ENCODE measurements at places on chromosomes 2 and 18.

DNA sequence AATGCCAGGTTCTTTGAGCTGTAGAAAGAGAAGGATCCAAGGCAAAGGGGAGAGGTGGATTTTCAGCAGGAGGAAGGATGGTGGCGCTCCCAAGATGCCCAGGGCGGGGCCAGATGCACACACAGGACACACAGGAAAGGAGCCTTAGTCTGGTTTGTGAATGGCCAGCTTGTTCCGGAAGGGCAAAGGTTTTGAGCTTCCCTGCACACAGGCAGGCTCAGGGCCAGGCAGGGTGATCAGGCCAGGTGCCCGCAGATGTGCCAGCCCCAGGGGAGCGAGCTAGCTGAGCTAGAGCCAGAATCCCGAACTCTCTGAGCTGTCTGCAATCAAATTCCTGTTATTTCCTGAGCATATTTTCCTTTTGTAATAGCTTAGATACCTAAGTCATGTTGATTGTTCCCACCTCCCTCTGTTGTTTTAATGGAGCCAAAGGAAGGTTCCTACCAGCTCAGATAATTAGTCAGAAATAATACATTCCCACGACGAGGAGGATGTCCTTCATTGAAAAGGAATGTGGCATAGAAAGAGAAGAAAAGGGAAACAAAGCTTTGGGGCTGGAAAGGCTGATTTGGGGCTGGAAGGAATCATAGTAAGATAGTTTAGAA, 13.7 kb upstream of the OTOF start:
- no peak for DNase-seq

DNA sequence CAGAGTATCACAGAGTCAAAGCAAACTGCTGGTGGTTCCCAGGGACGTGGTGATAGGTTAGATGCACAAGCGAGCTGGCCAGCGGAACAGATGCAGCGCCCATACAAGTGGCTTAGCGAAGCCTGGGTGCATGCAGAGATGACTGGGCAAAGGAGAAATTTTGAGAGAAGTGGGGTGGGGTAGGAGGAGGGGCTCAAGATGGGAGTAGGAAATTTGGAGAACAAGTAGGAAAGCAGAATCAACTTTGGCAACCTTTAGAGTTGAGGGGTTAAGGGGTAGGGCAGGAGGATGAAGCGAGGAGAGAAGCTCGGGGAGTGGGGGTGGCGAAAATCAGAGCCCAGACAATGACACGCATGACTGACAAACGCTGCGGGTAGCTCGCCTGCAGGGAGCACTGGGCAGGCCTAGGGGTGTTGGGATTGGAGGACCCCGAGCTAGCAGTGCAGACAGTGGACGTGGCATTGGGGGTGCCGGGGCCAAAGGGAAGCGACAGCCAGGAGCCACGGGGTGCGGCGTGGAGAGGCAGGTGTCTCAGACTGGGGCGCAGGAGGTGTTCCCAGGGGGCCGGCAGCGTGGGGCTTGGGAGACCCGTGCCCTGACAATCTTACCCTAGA, 431 bp downstream of the FAM98A start:
- peak; percentile 35 for DNase-seq

DNA sequence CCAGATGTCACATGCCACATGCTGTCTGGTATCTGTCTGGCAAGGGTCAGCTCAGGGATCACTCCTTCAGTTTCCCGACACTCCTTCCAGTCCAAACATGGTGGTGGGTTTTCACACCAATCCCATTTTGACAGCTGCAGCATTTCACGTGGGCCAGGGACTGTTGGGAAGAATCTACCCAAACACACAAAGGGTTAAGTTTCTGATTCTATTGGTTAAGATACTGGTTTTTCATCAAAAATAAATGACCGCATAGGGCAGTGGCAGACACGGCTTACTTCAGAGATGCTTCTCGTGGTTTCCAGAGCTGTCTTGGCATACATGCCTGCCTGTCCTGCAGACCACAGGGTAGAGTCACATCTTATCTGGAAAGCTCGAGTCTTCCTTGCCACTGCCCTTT, 79.7 kb downstream of the PSMG2 start:
- no peak for DNase-seq

GRCh38 chr2:157413326-157414035, 30.4 kb downstream of the CYTIP start:
- DNase-seq: no peak

GRCh38 chr2:234712421-234712935, 215.6 kb upstream of the ARL4C start:
- DNase-seq: no peak
